ENCODE measurements at places on chromosomes 5 and 9.

GRCh38 chr9:93464876-93465275, 11.5 kb upstream of the FAM120AOS start:
- no peak for DNase-seq

DNA sequence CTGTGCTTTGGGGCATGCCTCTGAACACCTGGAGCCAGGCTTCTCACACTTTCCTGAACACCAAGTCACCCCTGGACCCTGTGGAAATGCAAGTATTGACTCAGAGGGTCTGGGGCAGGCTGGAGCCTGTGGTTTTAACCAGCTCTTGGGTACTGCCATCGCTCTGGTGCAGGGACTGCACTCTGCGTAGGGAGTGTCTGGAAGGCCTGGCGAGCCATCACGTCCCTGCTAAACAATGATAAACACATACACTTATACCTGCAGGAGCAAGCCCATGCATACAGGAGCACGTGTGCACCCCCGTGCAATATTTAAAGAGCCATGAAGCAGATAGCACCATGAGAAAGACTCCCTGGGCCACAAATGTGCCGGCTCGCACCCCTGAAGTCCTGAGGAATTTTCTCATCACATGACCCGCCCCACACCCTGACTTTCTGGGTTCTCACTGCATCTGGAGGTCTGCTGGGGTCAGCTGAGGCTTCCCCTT, 267.7 kb downstream of the GADD45G start:
- no peak for DNase-seq

DNA sequence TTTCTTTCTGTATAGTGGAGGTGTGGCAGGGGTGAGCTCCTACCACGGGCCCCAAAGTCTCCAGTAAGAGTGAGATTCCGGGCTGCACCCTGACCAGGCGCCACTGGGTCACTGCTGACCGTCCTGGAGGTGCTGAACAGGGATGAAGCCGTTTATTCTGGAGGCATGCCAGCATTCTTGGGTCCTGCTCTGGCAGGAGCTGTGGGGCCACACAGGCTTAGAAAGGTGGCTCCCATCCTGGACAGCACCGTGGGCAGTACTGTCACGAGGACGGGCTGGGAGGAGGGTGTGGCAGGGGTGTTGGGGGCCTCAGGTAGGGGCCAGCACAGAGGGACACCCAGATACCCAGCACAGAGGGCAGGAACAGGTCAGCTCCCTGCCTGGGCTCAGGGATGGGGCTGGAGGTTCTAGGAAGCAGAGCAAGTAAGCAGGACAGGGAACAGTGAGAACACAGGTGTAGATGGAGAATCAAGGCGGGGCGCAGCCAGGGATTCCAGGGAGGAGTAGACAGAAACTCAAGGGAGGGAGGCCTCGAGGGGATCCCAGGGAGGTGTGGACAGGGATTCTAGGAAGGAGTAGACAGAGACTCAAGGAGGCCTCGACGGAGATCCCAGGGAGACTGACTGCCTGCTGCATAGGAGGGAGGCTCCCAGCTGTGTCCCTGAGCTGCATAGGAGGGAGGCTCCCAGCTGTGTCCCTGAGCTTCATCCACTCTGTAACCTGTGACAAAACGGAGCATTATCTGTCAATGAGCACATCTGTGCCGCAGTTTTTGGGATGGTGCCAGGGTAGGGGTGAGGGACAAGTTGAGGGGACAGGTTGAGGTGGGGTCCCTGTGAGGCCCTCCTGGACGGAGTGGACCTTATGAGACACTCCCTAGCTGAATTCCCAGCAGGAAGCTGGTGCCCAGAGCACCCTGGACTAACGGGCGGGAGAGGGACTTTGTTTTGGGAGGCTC, 1.1 kb upstream of the PLEKHG4B start:
- DNase-seq: no peak

- no peak for DNase-seq
Observed at GRCh38 chr5:115575167-115576070, 26.9 kb downstream of the TICAM2 start.

DNA sequence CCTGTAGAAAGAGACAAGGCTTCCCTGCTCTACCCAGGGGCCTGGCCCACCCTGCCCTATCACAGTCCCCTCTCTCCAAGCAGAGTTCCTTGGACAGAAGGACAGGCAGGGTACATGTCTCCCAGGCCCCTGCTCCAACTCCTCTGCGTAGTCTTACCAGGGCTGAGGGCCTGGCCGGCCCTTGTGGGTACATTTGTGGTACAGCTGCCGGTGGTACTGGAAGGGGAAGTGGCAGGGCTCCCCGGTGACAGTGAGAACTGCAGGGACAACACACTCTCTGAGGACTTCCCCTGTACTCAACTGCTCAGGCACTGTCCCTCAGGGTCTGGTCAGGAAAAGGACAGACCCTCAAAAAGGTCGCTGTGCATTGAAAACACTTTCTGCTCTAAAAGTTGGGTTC, 3.6 kb downstream of the F12 start:
- no peak for DNase-seq

DNA sequence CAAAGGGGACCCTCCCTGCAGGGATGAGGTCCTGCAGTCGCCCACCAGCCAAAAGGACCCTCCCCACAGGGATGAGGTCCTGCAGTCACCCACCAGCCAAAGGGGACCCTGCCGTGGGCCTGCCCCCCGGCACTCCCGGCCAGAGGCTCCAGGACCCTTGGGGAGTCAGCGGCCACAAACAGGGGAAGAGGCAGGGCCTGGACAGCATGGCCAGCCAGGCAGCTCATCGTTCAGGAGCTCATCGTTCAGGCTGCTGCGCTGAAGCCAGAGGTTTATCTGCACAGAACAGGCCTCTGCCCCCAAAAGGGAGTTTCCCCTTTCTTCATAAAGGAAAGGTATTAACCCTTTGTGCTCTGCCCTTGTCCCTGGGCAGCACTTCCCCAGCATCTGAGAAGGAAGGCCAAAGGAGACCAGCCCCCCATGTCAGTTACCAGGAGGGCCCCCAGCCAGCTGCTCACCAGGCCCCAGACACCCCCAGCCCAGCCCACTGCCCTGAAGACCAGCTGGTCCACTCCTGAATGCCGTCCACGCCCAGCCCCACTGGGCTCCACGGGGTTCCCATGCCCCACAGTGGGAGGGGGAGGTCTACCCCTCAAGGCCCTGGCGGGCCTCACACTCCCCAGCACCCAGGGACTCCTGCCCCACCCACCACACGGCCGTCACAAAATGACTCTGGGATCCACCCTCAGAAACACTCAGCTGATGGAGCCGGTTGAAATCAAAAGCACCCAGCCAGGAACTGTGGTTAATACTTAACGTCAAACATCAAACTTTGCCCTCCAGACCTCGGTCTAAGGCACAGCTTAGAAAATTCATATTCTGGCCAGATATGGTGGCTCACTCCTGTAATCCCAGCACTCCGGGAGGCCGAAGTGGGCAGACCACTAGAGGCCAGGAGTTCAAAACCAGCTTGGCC, 6.3 kb downstream of the SLC12A7 start:
- peak; percentile 57 for DNase-seq

DNA sequence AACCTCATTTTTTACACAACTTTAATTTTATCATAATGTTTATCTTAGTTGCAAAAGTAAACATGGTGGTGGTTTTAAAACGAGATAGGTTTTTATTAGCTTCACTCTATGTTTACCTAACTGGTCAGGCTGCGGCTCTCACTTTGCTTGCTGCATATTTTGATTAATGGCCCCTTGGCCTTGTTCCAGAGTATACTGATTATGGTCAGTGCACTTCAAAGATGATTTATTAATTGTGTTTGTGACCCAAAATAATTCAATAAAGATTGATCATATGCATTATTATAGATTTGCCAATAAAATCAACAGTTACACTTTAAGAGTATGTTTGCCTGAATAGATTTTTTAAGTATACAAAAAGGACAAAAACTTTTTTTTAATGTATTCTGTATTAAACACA, 188.0 kb downstream of the XRCC4 start:
- DNase-seq: no peak
